ENCODE measurements at places on chromosomes 4 and X.

DNA sequence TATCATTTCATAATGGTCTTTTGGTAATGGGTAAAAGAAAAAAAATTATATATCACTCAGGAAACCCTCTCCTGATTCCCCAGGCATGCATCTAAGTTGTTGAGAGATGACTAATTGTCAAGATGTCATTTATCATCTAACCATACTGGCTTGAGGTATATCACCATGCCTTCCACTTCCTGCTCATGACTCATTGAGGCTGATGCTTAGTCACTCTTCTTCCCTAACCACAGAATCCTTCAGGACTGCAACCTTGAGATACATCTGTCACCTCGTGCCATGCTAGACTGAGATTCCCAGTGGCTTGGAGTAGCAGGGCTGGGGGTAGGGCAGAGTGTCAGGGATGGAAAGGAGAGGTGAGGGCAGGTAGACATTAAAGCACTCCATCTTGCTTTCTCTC is 782.5 kb upstream of the INTU start:
- no peak for DNase-seq

DNA sequence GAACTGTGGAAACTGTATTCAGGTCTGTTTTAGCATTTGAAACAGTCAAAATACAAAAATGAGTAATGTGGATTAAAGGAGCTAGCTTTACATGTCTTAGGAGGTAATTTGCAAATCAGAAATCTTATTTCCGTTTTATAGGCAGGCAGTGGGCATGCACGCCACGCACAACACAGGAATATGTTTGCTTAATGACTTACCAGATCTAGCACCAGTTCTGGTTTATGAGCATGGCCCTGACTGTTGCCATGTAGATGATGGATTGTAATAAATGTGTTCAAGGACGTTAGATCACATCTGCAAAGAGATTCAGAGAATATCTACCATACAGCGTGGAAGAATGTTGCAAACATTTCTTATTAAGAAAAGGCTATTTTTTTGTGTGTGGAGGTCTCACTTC is 344.5 kb upstream of the NR3C2 start:
- DNase-seq: no peak

GRCh38 chr4:183504930-183505610 is at the start of gene ING2:
ING2 (plus strand) TSS chr4:183505058; CDS start chr4:183505196, 138 bp downstream.
- peak; percentile 19 for DNase-seq

DNA sequence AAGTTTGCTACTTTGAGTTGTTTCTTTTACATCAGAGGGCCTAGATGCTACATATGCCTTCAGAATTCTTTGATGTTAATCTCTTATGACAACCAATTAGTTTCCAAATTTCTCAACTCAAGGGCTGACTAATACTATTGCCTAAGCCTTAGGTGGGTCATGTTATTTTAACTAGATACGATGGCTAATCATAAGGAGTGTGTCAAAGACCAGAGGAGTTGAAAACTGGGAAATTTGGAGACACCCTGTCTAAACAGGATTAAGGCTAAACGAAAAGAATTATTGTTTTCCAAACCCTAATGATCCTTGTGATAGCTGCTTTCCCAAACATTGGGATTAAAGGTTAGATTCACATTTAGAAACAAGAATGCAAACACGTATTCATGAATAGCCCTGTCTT is 228.5 kb downstream of the PCDH7 start:
- no peak for DNase-seq

DNA sequence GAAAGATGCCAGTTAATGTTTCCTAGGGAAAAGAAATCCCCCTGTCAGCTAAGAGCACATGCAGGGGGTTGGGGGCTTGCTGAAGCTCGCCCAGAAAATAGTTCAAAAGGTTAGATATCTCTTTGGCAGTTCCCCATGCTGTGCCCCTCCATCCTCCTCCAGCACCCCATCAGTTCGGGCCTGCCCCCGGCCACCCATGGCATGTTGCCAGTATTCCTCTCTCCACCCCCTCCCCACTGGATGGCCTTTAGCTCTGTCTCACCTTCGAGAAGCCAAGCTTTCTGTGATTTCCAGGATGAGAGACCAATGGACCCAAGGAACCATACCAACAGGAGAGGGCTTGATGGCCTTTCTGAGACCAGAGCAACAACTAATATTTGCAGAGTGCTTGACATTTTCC is 5.2 kb downstream of the RAB33A start:
- no peak for DNase-seq

GRCh38 chrX:153365670-153366069 is 31.7 kb downstream of the ZNF275 start:
- no peak for DNase-seq

- DNase-seq: no peak
Measured at GRCh38 chrX:1397001-1397400, 5.1 kb upstream of the SLC25A6 start.

All from stimulated activated CD8-positive, alpha-beta memory T cell treated with anti-CD3 and anti-CD28 coated beads, Interleukin-7, amount 100 ng/mL, for 1 hour (primary cell).